ENCODE measurements at places on chromosomes 6 and 20. TPM values are rescaled to one million over a fixed set of nuclear protein-coding genes. Genes with fewer than 3 reads are reported as not detected.

The SLC25A27 gene
- 19.1 TPM for total RNA-seq

The TMEM244 gene
- total RNA-seq = not detected

The ANKRD66 gene
- total RNA-seq = 4.0 TPM

The ZNF343 gene
- 8.8 TPM for total RNA-seq

The ABT1 gene
- 13.5 TPM for total RNA-seq

The AVP gene
- not detected for total RNA-seq

The OR11A1 gene
- total RNA-seq = not detected

The SRXN1 gene
- total RNA-seq = 32.0 TPM

The SLC22A1 gene
- total RNA-seq = 2.6 TPM

The FOXA2 gene
- total RNA-seq = 23.5 TPM

The ADGRF1 gene
- 9.9 TPM for total RNA-seq

The TREML4 gene
- not detected for total RNA-seq

The ADGRB3 gene
- 2.3 TPM for total RNA-seq

The KHDC1 gene
- total RNA-seq = 1.7 TPM

The C20orf141 gene
- total RNA-seq = not detected

The TUBB1 gene
- total RNA-seq = 6.5 TPM

The SEL1L2 gene
- not detected for total RNA-seq

The FOXF2 gene
- total RNA-seq = 13.2 TPM

The DEFB132 gene
- not detected for total RNA-seq

The CST9 gene
- not detected for total RNA-seq

The RIPOR2 gene
- total RNA-seq = 38.0 TPM

The PIGT gene
- 78.7 TPM for total RNA-seq

The REM1 gene
- 2.3 TPM for total RNA-seq

The KCNG1 gene
- not detected for total RNA-seq

The PRICKLE4 gene
- 12.1 TPM for total RNA-seq

The PRRT1 gene
- 1.2 TPM for total RNA-seq

The SH3BGRL2 gene
- total RNA-seq = 28.9 TPM

The BMP2 gene
- total RNA-seq = 12.4 TPM

The DDRGK1 gene
- total RNA-seq = 89.8 TPM

The MCM3 gene
- total RNA-seq = 25.6 TPM

The ENTPD6 gene
- total RNA-seq = 64.5 TPM

The DUSP15 gene
- total RNA-seq = 0.80 TPM

The COL11A2 gene
- total RNA-seq = 0.77 TPM

The CLVS2 gene
- total RNA-seq = 0.03 TPM

The SEMG1 gene
- not detected for total RNA-seq

The SLC35B3 gene
- total RNA-seq = 19.2 TPM

The CALHM5 gene
- 1.9 TPM for total RNA-seq

The EYS gene
- not detected for total RNA-seq

The SNAP91 gene
- not detected for total RNA-seq

The BTNL2 gene
- total RNA-seq = not detected

The IL20RA gene
- 10.9 TPM for total RNA-seq

Measured in lower lobe of right lung (tissue), 2 donors.